ENCODE measurements at places on chromosomes 1 and 21.

- no peak for DNase-seq
These were observed 338.1 kb downstream of the SEC16B start for GRCh38 chr1:177631770-177632169.

- no peak for DNase-seq
These were observed 288.4 kb downstream of the SMYD3 start for GRCh38 chr1:246218686-246219085.

GRCh38 chr1:107793896-107794453 lies 171.0 kb downstream of the VAV3 start:
- no peak for DNase-seq

GRCh38 chr1:34426325-34426896 lies 249.7 kb downstream of the C1orf94 start:
- no peak for DNase-seq

DNA sequence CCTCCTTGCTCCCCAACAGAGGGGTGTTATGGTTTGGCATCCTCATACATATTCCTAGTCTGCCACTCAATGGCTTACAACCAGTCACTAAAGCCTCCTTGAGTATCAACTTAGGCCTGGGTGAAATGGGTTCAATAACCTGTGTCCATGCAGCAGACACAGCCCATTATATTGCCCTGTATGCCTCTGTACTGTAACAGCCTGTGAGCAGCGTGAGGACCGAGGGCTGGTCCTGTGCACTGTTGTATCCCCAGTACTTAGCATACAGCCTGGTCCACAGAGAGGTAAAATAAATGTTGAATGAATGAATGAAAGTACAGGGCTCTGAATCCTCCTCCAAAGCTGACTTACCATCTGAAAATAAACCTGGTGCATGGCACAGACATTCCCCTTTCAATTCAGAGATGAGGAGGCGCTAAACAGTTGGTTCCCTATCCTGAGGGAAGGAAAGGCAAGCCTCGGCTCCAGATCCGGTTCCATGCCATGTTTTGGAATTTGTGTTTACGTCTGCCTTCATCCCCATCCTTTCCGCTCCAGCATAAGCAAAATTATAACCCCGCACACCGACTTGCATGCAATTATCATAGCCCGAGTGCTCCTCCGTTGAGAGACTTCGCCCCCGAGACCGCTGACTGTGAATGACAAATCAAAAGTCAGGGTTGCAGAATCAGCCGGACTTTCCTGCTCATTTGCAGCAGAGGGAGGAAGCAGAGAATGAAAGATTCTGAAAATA lies 45.0 kb upstream of the DNAJC6 start:
- peak; percentile 79 for DNase-seq

GRCh38 chr1:208044589-208045462 lies 133.9 kb upstream of the CD34 start:
- DNase-seq: no peak

GRCh38 chr21:15134701-15135470 lies 70.1 kb upstream of the NRIP1 start:
- DNase-seq: no peak
